ENCODE measurements at places on chromosomes 6 and 20.

- peak; percentile 57 for DNase-seq
These were observed 10.4 kb upstream of the TRAF3IP2 start for GRCh38 chr6:111615916-111616612.

DNA sequence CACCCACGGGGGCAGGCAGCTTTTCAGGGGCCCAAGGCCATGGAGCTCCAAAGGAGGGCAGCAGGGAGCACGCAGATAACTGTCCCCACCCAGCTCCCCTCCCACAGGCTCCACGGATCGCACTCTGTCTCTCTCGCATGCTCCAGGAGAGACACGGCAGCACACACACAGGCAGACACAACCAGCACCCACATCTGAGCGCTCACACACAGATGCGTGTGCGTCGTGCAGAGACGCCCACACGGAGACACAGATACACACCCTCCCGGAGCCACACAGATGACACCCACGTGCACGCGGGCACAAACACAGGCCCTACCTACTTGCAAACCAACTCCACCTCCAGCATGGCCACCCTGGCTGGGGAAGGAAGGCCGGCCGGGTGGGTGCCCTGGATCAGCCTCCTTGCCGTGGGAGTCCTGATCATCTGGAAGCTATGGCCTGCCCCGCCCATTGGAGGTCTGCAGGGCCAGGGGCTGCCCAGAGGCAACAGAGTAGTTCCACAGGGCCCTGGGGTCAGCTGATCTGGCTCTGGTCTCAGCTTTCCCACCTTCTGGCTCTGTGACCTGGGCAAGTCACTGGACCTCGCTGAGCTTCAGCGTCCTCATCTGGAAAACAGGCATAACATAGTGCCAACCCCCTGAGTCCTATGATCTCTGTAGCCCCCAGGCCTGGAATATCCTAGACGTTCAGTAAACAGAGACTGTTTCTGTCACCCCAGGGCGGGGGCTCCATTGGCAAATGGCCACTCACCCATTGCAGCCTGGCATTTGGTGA is 31.5 kb downstream of the AAR2 start:
- DNase-seq, result no peak

GRCh38 chr20:977021-977420 is 25.1 kb downstream of the RSPO4 start:
- DNase-seq, result no peak

- DNase-seq, result no peak
These were observed 128.5 kb upstream of the DST start for GRCh38 chr6:56771189-56771588.

- DNase-seq, result no peak
These were observed 256.5 kb upstream of the PRND start for GRCh38 chr20:4465212-4465611.

GRCh38 chr6:89630488-89630887 is 8.1 kb downstream of the LYRM2 start:
- DNase-seq, result no peak

GRCh38 chr20:47887477-47888080 is 102.3 kb upstream of the SULF2 start:
- DNase-seq, result no peak

GRCh38 chr6:106287215-106287614 is 38.3 kb downstream of the ATG5 start:
- DNase-seq, result no peak

GRCh38 chr20:62928246-62928939 is 2.1 kb upstream of the DIDO1 start:
- DNase-seq, result no peak

GRCh38 chr20:41278936-41279335 is 38.6 kb downstream of the ZHX3 start:
- DNase-seq, result no peak

- no peak for DNase-seq
These were observed 31.2 kb upstream of the KCNK5 start for GRCh38 chr6:39260456-39260855.

GRCh38 chr6:128403618-128404444 is 116.6 kb downstream of the PTPRK start:
- no peak for DNase-seq

DNA sequence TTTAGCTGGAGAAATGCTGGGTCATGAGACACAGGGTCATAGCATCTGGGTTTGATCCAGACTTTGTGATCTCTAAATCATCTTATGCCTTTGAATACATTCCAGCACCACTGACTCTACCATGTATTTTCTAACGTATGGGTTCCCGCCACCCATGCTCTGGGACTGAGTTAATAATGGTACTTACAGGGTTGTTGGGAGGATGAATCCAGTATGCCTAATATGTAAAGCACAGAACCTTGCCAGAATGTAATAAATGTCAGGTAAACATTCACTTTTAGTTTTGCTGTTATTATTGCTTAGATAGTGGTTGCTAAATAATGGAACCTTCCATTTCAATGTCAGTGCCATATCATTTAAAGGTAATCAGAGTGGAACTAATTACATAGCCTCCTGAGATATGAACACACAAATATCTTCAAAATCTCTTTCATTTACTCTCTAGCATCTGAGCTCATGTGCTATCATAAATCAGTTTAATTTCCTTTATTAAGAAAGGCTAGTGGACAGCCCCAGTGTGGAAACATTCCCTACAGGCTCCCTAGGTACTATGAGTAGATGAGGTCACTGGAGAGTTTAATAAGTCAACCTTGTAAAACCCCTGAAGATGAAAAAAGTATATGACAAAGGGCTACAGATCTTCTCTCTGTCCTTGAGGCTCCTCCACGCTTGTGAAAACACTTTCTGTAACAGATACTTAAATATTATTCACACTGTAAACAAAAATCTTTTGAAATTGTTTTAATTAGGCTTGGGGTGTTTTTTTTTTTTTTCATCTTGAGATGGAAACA is 226.6 kb downstream of the ALDH8A1 start:
- no peak for DNase-seq

GRCh38 chr6:82568290-82568993 is 204.8 kb downstream of the TPBG start:
- DNase-seq, result no peak

GRCh38 chr6:137783710-137784109 is 83.3 kb upstream of the TNFAIP3 start:
- DNase-seq, result no peak

- no peak for DNase-seq
These were observed 47.7 kb upstream of the PLN start for GRCh38 chr6:118500130-118501015.

GRCh38 chr6:28005975-28006374 is 48.9 kb downstream of the OR2B6 start:
- no peak for DNase-seq

DNA sequence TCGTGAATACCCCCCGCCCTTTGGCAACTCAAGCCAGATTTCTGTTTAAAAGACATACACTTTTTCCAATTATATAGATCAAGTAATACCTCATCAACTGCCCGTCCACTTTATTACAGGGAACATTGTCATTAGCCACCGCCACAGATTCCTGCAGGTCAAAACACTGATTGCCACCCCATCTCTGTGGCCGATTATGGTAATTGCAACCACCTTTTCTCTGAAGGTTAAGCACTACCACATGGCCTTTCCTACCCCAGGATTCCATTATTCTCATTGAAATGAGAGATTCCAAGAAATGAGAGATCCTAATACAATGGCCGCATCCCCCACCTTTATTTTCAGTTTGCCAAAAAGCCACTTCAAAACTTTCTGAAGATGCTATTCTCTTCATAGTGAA is 478.8 kb upstream of the HSF2 start:
- no peak for DNase-seq

DNA sequence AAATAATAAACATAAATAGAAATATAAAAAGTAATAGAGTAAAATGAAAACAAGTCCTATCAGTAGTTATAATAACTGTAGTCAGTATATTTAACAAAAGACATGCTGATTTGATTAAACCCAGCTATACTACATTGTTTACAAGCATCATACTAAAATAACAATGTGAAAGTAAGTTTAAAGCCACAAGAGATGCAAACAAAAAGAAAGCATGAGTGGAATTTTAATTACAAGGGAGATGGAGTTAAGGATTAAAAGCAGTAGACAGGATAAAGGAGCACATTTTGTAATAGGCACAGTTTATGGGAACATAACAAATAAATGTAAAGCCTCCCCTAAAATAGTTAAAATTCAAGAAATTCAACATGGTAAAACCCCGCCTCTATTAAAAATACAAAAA is 41.5 kb downstream of the SENP6 start:
- no peak for DNase-seq

- peak; percentile 72 for DNase-seq
These were observed 6.1 kb upstream of the LEMD2 start for GRCh38 chr6:33794910-33795623.

- DNase-seq, result no peak
These were observed 97.8 kb upstream of the MRPS10 start for GRCh38 chr6:42315259-42315990.

GRCh38 chr6:79307321-79308036 is 73.0 kb upstream of the HMGN3 start:
- DNase-seq, result peak; percentile 24

- no peak for DNase-seq
These were observed 75.4 kb downstream of the MTHFD1L start for GRCh38 chr6:150940941-150941340.

DNA sequence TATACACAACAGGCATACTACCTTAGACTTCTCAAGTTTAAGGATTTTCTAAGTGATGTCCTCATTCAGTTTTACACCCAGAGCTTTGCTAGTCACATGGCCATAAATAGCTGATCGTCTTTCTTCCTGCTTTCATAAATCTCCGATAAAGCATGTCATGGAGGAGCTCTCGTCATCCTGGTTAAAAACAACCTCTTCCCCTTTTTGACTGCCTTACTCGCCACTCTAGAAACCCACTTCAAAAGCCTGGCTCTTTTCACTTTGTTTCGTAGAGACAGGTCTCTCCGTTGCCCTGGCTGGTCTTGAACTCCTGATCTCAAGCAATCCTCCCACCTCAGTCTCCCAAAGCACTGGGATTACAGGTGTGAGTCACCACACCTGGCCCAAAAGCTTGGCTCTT is 67.0 kb upstream of the SMIM29 start:
- no peak for DNase-seq

DNA sequence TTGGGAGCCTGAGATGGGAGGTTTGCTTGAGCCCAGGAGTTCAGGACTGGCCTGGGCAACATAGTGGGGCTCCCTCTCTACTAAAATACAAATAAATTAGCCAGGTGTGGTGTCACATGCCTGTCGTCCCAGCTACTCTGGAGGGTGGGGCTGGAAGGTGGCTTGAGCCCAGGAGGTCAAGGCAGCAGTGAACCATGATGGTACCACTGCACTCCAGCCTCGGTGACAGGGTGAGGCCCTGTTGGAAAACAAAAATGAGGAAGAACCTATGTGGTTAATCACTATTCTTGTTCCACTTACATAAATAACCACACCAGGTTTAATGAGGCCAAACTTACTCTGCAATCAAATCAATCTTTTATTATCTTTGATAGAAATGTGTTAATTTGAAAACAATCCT is 5.4 kb downstream of the PPDPF start:
- no peak for DNase-seq

GRCh38 chr20:19695081-19695480 is 63.0 kb upstream of the RIN2 start:
- DNase-seq, result no peak

DNA sequence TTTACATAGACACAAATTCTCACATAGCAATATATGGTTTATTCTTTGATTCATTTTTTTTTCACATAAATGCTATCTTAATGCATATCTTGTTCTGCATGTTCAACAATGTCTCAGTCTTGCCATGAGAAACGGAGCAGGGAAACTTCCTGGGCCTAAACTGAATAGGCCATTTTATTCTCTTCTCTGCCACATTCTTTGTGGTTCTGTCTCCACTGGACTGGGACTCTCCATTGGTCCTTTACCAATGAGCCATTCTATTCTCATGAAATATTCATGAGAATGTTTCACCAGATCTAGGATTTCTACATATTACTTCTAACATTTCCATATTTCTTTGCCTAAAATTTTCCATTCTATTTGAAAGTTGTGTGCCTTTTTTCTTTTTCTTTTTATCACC is 42.8 kb downstream of the LAMA2 start:
- no peak for DNase-seq

DNA sequence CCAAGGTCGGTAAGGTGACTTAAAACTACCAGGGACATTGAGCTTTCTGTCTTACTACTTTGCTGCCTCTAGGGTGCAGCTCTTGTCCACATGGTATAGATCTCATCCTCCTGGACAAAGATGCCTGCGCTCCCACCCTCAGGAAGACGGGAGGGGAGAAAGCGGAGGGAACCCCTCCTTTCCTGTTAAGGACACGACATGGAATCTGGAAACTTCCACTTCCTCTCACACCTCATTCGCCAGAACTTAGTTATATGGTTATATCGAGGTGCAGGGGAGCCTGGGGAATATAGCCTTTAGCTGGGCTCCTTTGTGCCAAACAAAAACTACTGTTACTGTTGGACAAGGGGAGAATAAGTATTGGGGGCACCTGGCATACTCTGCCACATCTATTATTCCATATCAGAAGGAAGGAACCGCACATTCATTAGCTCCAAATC is 224.3 kb upstream of the TSHZ2 start:
- DNase-seq, result no peak

GRCh38 chr20:1369970-1370369 is 22.9 kb downstream of the FKBP1A start:
- DNase-seq, result no peak

DNA sequence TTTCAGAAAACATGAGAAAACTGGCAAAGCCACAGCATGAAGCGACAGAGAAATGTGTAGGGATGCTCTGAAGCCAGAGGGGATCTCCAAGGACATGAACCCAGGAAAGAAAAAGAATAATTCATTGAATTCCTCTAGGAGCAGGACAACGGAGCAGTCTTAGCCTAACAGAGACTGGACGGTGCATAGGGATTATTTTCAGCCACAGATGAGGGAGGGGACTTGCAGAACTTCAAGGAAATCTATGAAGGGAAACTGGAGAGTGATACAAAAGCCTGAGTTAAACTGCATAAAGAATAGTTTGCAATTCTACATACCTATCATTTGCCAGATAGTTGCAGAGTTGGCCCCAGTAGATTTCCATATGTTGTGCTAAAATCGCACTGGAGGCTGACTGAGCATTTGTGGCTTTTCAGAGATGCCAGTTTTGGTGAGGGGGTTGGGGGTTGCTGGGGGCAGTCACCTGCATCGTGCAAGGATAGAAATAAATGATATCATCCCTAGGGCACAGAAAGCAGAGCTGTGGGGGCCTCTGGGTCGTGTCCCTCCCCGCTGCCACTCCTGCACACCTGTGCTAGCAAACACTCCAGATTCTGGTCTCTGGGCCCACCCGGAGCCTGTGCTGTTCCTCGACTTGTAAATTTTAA is 443.2 kb upstream of the JARID2 start:
- DNase-seq, result no peak

- DNase-seq, result no peak
These were observed 96.6 kb downstream of the YTHDF1 start for GRCh38 chr20:63119121-63119962.

GRCh38 chr20:62603021-62603906 is 39.0 kb upstream of the SLCO4A1 start:
- DNase-seq, result no peak

DNA sequence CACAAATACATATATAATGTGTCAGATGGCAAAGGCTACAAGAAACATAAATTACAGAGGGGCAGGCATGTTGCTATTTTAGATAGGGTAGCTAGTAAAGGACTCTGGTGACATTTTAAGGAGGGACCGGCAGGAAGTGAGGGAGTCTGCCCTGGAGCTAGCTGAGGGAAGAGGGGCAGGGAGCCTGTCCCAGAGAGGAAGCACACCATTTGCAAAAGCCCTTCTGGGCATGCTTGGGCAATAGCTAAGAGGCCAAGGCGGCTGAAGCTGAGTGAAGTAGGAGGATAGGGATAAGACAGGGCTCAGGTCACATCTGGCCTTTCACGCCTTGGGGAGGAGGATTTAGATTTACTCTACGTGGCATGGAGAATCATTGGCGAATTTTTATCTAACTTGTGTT is 96.2 kb downstream of the RTN4IP1 start:
- no peak for DNase-seq
